H9 (cell line): ENCODE measurements at places on chromosomes 4 and X.
A peak's percentile ranks its signal among the peaks of the same experiment; 100 is the strongest.

DNA sequence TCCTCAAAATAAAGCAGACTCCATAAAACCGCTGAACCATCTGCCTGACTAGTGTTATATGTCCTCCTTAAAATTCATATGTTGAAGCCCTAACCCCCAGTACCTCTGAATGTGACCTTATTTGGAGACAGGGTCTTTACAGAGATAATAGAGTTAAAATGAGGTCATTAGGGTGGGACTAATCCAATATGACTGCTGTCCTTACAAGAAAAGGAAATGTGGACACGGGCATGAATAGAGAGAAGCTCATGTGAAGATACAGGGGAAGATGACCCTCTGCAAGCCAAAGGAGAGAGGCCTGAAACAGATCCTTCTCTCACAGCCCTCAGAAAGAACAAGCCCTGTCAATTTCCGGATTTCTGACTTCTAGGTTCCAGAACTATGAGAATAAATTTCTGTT lies 82.0 kb upstream of the KLHL13 start:
- no peak for DNase-seq

DNA sequence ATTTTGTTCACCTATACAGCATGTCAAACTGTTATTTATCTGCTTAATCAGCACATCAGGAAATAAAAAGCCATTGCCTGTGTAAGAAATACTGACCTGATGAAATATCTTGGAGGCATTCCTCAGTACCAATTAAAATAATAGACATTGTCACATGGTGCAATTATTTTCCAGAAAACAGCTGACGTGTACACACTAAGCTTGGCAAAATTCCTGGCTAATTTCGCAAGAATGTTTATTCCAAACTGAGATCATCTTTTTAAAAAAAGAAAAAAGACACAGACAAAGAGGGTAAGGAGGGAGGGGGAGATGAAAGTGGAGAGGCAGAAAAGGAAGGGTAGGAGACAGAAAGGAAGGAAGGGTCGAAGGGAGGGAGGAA lies 61.9 kb upstream of the NFKB1 start:
- no peak for DNase-seq

GRCh38 chr4:139458543-139458942 lies 4.6 kb downstream of the RAB33B start:
- DNase-seq = no peak

GRCh38 chrX:54193085-54193821 lies 10.2 kb upstream of the FAM120C start:
- DNase-seq = no peak

DNA sequence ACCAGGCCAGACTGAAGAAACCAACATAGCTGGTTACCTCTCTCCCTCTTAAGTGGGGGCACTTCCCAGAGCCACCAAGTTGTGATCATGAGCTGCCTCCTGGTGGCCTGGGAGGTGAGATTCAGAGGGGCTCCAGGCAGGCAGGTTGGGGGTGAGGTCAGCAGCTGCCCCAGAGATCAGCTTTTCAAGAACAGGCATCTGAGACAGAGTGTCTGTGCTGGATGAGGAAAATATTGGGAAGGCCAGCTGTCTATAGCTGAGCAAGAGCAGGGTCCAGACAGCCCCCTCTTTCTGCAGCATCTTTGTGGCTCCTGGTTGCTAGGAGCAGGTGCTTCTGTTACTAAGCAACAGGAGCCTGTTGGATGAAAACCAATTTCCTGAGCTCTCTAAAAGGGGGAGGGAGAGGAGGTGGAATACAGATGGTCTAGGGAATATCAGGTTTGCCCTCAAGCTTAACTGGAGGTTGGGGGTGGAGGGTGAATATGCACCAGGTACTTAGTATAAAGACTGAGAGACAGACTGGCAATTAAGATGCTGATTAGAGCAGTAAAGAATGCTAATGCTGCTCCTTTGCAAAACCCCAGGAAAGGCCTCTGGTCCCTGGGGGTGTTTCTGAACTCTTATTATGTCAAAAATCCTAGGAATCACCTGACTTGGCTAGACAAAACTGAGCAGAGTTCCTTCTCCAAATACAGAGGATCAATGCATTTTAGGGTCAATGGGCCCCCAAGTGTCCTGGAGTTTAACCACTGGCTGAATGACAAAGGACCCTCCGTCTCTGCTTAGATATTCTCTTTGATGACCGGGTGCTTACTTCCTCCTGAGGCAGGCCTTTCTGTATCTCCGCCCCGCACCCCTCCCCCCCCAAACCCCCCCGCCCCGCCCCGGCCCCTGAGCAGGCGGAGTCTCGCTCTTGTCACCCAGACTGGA lies 21.4 kb downstream of the ZCCHC13 start:
- DNase-seq = peak; percentile 94

GRCh38 chr4:52911684-52912294 lies 49.7 kb downstream of the RASL11B start:
- DNase-seq = peak; percentile 89

DNA sequence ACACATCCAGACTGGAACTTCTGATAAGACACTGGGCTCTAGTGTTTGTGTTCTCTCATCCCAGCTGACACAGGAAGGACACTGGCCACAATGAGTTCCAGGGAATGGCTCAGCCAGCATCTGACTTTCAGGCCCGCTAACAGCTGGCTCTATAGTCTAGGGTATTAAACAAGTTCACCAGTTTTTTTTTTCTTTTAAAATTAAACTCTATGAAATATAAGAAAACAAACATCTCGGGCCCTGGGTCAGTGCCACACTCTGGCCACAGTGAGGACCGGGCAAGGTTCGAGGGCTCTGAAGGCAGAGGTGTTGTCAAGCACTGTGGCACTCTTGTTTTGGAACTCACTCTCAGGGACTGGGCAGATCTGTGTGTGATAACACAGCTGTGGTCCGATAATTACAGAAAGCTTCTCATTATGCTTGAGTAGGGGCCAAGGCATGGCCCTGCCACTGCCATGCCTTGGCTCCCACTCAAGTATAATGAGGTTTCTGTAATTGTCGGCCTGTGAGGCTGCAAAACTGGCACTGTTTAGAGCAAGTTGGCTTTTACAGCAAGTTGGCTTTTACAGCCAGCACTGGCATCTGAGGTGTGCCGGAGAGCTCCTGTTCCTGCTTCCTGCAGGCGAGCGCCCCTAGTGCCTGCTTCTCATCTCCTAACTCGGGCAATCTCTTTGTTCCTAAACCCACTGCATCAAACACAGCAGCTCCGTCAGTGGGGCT lies 62.8 kb downstream of the PPP1R2C start:
- peak; percentile 89 for DNase-seq

GRCh38 chrX:137930533-137930932 lies 364.6 kb downstream of the ZIC3 start:
- DNase-seq = peak; percentile 28

GRCh38 chrX:23287191-23287725 lies 47.4 kb upstream of the PTCHD1 start:
- DNase-seq = no peak

- DNase-seq = peak; percentile 21
Measured at GRCh38 chr4:1204828-1205585, 32.6 kb upstream of the SPON2 start.

GRCh38 chr4:121728798-121729226 lies 32.0 kb upstream of the ANXA5 start:
- no peak for DNase-seq
